NCI-H187 treated with DMSO at 0.1 percent for 48 hours (cell line): ENCODE measurements at places on chromosomes 2 and 18.

DNA sequence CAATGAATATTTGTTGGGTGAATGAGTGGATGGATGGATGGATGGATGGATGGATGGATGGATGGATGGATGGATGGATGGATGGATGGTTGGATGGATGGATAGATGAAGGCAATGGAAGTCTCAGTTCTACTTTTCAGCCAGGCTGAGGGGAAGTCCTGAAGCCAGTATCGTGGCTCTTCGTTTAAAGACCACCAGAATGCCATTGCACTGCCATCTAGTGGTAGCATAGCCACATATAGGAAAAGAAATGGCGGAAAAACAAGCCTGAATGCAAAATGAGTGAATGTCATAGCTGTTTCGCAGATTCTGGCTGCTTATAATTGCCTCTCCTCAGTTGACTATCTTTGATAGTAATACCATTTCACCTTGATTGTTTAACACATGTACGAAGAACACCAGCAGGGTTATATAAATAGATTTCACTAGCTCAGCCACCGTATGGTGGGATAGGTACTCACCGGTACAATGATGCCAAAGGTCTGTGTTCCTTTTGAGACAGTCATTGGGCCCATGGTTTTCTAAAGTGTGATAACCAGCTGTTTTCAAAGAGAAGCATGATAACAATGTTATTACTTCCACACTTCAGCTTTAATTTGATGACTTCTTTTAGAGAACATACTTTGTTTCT, 62.3 kb upstream of the GREB1L start:
- DNase-seq: peak; percentile 2

GRCh38 chr2:31238126-31238905, 4.4 kb downstream of the EHD3 start:
- no peak for DNase-seq

DNA sequence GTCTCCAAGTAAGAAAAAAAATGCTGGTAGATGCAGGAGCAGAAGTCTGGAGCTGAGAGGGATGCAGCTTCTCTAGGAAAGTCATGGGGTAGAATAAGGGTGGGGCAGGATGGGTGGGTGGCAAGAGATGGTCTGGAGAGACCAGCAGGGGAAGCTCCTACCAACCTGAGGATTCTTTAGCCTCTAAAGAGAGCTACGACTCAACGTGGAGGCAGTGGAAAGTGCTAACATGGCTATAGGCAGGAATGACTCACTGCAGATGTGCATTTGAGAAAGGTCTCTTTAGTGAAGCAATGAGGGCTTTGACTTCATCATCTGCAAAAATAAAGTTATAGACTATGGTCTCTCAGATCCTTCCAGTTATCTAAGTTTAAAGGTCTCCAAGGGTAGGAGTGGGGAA, 722.8 kb upstream of the RAB6C start:
- DNase-seq: no peak

DNA sequence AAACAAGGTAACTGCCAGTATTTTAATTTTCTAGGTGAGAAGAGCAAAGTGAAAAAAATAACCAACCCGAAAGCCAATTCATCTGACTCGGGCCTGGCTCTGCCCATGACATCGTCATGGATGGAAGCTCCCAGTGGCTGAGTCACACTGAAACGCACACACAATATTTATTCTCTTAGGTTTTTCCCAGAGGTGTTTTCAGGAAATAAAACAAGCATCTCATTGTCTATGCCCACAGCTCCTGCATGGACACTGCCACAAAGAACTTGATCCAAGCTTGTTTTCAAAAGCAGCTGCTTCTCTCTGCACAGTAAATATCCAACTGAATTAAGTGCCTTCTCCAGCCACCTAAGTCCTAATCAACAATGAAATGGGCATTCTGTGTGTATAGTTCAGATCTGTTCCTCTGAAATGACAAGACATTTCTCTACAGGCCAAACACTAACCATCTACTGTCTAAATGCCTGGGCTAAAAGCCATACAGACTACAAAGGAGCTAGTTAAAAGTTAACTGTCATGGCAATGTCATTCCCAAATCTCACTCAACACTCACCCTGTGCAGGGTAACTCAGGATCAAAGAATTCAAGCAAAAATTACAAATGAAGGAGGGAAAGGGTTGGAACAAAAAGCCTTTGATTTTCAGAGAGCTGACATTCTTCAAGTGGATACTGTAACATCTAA, 62.9 kb downstream of the RPL31 start:
- no peak for DNase-seq

DNA sequence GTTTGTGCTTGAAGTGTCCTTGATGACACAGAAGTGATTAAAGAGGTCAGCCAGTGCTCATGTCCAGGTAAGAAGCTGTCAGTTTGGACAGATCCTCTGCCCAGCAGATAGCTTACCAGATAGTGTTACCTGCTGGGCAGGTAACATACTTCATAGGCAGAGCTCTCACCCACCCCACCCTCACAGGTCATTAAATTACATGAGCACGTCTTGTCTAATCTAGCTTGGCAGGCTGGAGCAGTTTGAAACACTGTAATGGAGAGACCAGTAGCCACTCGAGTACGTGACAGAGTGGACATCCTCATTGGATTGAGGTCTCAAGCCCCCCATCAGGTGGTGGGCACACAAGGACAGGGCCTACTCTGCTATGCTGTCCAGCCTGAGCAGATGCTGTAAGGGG, 27.1 kb downstream of the TTC32 start:
- no peak for DNase-seq

GRCh38 chr2:37819186-37819585, 105.9 kb upstream of the RMDN2 start:
- no peak for DNase-seq

- no peak for DNase-seq
Observed at GRCh38 chr2:181586569-181587081, 70.3 kb downstream of the CERKL start.

- DNase-seq: no peak
Observed at GRCh38 chr2:196598846-196599245, 40.7 kb upstream of the CCDC150 start.

GRCh38 chr2:135072125-135072997, 20.3 kb downstream of the RAB3GAP1 start:
- no peak for DNase-seq

GRCh38 chr2:71716697-71717624, 263.6 kb downstream of the DYSF start:
- DNase-seq: no peak

DNA sequence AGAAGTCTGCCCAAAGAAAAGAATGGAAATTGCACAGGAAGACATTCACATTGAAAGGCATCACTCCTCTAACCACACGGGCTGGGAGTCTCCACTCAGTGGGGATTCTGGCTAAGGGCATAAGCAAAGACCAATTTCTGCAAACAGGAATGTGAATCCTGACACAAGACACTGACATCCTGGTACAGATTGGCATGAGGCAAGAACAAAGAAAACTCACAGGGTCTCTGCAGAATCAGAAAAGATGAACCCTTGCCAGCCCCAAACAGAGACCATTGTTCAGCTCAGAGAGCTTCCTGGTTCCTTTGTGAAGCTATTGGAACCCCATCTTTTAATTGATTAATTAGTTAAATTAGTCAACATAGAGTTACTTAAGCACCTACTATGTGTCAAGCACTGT, 82.3 kb downstream of the UPP2 start:
- no peak for DNase-seq

DNA sequence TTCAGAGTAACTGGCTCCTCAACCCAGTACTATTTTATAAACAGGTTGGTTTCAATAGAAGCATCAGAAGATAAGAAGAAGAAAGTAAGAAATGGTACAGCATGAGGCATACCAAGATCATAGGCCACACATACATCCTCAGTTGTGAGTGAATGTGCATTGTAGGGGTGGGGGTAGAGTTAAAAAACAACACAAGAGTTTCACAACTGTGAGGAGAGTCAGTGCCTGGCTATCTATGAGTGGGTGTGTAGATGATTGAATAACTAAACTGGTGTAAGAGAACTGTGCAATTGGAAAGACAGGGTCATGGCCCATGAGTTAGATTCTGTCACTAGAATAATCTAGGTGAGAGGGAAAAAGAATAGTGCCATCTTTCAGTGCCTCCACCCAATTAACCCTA, 748.2 kb upstream of the ACVR2A start:
- no peak for DNase-seq
